NCI-H1092 treated with DMSO at 0.1 percent for 48 hours (cell line): ENCODE measurements at places on chromosomes 2 and 18.

- DNase-seq, result no peak
These were observed 181.6 kb upstream of the PXDN start for GRCh38 chr2:1925928-1926327.

- no peak for DNase-seq
These were observed 76.2 kb downstream of the STK39 start for GRCh38 chr2:168171059-168171762.

DNA sequence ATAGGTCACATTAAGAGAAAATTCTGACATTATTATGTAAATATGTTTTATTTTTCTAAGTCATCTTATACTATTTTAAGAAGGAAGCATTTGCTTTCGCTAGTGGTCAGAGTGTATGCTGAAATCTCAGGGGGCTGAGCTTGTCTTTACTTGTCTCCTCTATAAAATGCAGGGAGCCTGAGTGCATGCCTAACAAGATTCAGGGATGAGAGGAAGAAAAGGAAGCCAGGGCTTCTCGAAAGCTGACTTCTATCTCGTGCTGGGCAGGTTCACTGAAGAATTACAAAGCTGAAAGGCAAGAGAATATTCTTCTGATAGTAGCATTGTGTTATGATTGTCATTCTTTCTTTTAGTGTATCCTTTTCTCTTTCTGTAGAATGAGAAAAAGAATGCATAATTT lies 467.4 kb downstream of the SOX11 start:
- no peak for DNase-seq

DNA sequence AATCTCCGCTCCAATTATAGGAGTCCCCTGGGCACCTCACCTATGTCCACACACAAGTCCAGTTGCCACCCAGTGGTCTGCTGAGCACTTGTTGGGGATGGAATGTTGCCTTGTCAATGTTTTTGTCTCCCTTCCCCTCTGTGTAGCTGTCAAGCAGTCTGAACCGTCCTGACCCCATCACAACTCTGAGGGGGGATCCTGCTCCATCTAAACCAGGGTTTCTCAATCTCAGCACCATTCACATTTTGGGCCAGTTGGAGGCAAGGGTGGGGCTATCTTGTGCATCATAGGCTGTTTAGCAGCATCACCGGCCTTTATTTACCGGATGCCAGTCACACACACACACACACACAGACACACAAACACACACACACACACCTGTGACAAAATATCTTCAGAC lies 53.0 kb downstream of the CYP26B1 start:
- DNase-seq, result no peak

- no peak for DNase-seq
These were observed 383.7 kb downstream of the ZNF521 start for GRCh38 chr18:24968238-24968775.

- DNase-seq, result no peak
These were observed 60.6 kb upstream of the DARS1 start for GRCh38 chr2:136045835-136046570.

- no peak for DNase-seq
These were observed 18.3 kb upstream of the ANKRD53 start for GRCh38 chr2:70959851-70960832.

- DNase-seq, result no peak
These were observed 535.9 kb downstream of the XIRP2 start for GRCh38 chr2:167424221-167424620.

GRCh38 chr2:12061286-12062052 lies 315.0 kb downstream of the LPIN1 start:
- no peak for DNase-seq

DNA sequence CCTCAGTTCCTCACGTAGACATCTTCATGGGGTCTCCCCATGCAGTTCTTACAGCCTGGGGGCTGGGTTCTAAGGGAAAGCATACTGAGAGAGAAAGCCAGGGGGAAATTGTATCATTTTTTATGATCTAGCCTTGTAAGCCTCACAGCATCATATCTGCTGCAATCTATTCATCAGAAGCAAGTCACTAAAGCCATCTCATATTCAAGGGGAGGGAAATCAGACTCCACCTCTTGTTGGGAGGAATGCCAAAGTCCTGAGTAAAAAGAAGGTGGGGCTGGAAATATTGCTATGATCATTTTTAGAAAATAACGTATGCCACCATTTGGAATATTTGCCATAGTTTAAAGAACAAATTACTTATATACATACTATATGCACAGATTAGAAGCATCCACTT lies 304.6 kb downstream of the TXNL1 start:
- no peak for DNase-seq

GRCh38 chr2:214629875-214630274 lies 179.6 kb downstream of the BARD1 start:
- DNase-seq, result no peak

DNA sequence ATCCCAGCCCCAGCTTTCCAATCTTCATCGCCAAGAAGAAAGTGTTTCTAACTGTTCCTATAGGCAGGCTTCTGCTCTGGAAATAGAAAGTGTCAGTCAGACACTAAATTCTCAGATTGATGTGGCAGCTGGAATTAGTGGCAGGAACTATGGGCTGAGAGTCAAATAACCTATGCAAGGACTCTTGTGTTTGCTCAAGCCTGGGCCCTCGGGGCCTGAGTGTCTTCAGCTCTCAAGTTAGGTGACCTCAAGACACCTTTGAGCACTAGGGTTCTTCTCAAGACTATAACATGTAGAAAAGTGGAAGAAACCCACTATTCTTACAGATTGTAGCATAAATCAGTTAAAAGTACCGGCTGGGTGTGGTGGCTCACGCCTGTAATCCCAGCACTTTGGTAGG lies 694.5 kb downstream of the RNF144A start:
- no peak for DNase-seq

DNA sequence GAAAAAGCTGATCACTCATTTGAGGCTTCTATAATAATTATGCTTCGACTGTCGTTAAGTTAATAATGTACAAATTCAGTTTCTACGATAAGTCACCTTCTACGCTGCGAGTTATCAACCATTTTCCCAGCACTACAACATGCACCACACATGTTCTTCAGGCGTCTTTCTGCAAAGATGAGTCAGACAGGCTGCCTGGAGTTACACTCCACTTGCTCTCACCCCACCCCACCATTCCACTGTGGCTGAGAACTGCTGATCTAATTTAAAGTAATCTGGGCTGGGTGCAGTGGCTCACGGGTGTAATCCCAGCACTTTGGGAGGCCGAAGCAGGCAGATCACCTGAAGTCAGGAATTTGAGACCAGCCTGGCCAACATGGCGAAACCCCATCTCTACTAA lies 218.6 kb downstream of the DYM start:
- DNase-seq, result no peak

- DNase-seq, result no peak
These were observed 1.3 kb upstream of the CD28 start for GRCh38 chr2:203705178-203705577.

- no peak for DNase-seq
These were observed 15.0 kb downstream of the GPR55 start for GRCh38 chr2:230909841-230910545.

GRCh38 chr2:18154259-18154658 lies 275.8 kb downstream of the KCNS3 start:
- DNase-seq, result no peak

DNA sequence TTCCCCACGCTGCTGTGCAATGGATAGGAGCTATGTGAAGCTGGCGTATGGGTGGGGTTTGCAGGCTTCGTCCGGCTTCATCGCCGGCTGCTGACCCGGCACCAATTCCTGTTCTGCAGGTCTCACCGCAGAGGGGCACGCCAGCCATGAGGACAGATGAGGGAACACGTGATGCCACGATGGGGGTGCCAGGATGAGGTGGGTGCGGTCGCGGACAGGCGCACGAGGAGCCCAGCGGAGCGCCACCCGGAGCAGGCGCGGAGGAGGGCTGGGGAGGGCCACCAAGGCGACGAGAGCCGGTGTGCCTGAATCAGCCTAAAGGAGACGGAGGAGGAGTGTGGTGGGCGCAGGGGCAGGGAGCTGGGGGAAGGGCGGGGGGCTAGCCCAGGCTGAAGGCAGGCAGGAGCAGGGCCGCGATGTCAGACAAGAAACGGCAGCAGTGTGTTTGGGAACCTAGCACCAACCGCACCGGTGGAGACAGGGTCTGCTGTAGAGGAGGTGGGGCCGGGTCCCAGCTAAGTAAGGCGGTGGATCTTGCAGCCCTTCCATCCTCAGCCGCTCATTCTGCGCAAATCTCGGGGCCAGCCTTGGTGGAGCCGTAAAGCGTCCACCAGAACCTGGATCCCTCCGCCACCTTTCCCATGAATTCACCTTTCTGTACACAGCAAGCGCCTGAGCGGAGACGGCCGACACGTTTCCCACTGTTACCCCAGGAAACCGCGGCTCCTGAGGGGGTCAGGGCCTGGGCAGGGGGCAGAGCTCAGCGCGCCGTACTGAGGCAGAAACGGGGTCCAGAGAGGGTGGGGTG lies 17.0 kb upstream of the CD8A start:
- peak; percentile 64 for DNase-seq

- DNase-seq, result no peak
These were observed 61.3 kb downstream of the MCFD2 start for GRCh38 chr2:46854260-46854659.

GRCh38 chr18:56043641-56044061 lies 455.7 kb upstream of the TCF4 start:
- no peak for DNase-seq

DNA sequence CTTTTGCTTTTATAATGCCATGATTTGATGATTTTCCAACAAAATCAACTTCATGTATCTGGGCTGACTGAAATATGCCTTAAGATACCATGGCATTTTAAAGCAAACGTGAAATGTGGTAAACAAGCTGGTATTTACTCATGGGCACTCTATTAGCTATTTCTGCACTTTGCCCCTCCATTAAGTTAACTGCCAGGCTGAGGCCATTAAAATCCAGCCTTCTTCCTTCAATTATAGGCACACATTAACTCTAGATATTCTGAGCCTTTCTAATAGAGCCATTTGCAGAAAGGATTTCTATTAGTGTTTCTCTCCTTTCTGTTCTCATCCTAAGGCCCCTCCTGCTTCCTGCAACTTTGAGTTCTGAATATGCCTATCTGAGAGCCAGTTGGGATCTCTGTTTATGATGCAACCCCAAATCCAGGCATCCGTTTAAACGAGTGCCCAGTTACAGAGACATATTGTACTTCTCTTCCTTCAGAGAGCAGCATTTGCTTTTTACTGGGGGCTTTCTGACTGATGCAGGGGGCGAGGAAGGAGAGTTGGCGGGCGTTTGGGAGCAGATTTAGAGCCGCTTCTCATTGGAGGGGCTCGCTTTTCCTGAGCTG lies 1.6 kb upstream of the KCNJ3 start:
- DNase-seq, result peak; percentile 54

DNA sequence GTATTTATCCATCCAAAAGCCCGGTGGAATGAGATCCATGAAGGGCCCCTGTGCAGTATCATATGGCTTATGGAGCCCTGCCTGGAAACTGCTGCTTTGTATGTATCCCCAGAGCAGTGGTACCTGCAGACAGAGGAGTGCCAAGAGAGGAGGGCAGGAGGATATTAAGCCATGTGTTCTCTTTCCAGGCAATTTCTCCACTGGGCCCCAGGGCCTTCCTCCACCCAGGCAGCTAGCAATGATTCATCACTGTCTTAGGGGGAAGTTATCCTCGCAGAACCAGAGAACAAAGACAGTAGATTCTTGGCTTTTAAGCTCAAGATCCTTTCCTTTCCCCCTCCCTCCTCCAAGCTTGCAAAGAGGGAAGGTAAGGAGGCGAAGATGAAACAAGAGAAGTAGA lies 98.1 kb downstream of the LRRC30 start:
- no peak for DNase-seq

DNA sequence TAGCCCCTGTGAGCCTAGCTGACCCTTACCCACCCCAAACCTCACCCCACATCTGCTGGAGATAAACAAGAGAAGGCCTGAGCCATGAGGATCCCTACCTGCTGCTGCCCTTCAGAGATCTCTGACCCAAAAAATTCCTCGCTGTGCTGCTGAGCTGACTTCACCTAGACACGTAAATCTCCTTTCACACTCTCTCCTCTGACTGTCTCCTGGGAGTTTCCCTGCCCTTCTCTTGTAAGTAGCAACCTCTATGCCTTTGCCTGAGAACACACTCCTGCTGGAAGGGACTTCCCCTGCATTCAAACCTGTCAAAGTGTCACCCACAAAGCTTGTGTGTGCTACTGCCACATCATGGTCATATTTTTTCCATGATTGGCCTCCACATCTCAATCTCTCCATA lies 134.2 kb upstream of the NOL4 start:
- DNase-seq, result no peak

GRCh38 chr2:160910681-160911080 lies 249.5 kb upstream of the TANK start:
- DNase-seq, result no peak

GRCh38 chr2:231621051-231621879 lies 28.6 kb downstream of the TEX44 start:
- DNase-seq, result peak; percentile 52

- no peak for DNase-seq
These were observed 91.7 kb upstream of the TRIB2 start for GRCh38 chr2:12624905-12625598.

GRCh38 chr2:38557217-38557616 lies 45.5 kb downstream of the HNRNPLL start:
- no peak for DNase-seq

- no peak for DNase-seq
These were observed 49.1 kb downstream of the NHEJ1 start for GRCh38 chr2:219111375-219112061.

GRCh38 chr2:145091967-145092366 lies 572.0 kb upstream of the ZEB2 start:
- DNase-seq, result no peak

DNA sequence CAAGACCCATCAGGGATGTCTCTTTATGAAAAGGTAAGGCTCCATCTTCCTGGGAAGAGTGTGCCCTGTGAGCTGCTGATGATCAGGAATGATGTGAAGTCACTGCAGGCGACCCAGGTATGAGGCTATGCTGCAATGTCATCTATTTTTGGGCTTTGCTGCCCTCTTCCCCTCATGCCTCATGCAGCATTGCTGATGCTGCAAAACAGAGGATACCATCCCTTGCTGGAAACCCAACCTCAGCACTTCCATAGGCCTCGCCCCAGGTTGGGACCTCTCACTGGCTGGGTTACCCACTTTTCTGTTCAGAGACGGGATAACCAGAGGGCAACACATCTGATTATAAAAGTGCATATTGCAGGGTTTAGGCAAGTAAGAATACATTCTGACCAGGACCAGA lies 255.8 kb downstream of the L3MBTL4 start:
- DNase-seq, result no peak

- DNase-seq, result no peak
These were observed 77.0 kb downstream of the KYNU start for GRCh38 chr2:142954493-142954892.

- DNase-seq, result no peak
These were observed 11.2 kb upstream of the GYPC start for GRCh38 chr2:126644630-126645191.
